ENCODE measurements at places on chromosomes 16 and 17. TPM values are rescaled to one million over a fixed set of nuclear protein-coding genes. Genes with fewer than 3 reads are reported as not detected.

The KIF2B gene
- under 0.01 TPM for total RNA-seq

- DNase-seq = no peak
Measured at GRCh38 chr16:69301861-69302260, 9.3 kb upstream of the VPS4A start.

DNA sequence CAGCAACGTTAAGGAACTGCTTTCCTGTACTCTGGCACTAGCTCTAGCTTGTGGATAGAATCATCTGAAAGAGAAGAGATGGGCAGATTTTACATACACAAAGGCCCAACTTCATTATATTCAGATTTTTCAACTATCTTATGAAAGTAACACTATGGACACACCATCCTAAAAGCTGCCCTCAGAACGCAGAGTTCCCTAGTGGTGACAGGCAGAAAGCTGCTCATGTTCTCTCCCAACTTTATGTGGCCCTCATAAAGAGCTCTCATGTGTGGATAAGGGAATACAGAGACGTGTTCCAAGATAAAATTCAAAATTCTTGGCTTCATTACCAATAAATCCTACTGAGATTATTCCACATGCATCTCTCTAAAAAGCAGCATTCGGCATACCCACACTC is 1.5 kb downstream of the CFAP20 start:
- DNase-seq = no peak

DNA sequence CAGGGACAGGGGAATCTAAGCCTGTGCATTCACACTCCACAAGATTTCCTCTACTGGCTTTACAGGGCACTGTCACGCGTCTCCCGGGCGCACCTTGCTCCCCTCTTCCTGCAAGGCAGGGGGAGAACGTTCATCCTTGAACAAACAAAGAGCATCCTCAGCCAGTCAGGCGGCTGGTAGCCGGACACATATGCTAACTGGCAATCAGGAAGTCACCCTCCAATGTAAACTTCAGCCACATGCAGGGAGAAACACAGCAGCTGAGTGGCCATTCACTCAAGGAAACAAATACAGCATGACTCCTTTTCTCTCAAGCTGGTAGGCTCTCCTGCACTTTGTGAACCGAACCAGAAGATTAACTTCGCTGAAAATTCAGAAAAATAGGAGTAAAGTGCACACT is 10.8 kb upstream of the HSBP1 start:
- no peak for DNase-seq

DNA sequence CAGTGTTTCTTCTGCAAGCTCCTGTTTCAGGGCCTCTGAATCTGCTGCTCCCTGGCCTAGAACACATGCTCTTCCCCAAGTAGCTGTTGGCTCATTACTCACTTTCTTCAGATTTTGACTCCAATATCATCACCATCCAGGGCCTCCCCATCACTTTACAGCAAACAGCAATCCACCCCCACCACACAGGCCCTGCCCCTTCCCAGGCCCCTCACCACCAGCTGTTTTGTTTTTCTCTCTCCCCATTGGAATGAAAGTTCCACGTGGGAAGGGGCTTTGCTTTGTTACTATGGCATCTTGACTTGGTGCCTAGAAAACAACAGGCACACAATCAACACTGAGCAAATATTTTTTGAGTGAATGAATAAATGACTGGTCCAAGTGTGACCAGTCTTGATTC is 4.0 kb downstream of the TMEM170A start:
- DNase-seq = no peak

The NAGS gene
- total RNA-seq = under 0.01 TPM

The REXO5 gene
- 33.4 TPM for total RNA-seq

DNA sequence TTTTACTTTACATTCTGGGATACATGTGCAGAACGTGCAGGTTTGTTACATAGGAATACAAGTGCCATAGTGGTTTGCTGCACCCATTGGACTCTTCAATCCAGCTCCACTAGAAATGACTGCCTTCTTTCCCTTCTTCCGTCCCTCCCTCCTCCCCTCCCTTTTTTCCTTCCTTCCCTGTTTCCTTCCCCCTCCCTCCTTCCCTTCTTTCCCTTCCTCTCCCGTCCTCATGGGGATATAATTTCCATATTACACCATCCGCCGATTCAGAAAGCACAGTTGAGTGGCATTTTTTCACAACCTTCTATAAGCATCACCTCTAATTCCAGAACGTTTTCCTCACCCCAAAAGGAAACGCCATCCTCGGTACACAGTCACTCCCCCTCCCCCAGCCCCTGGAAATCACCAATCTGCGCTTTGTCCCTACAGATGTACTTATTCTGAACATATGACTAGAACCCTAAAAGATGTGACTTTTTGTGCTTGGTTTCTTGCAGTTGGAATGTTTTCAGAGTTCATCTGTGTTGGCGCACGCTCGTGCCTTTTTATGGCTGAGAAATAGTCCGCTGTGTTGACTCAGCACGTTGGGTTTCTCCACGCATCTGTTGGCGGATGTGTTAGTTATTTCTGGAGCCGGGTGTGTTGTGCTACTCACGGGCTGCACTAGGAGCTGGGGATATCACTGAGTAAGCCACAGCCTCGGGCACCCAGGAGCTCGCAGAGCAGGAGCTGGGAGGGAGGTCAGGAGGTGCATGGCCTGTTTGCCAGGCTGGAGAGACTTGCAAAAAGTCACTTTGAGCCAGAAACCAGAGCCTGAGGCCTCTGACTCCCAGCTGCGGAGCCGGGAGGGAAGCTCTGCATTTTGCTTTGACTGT is 336.4 kb downstream of the SEC14L1 start:
- no peak for DNase-seq

The ARL5C gene
- 0.54 TPM for total RNA-seq

DNA sequence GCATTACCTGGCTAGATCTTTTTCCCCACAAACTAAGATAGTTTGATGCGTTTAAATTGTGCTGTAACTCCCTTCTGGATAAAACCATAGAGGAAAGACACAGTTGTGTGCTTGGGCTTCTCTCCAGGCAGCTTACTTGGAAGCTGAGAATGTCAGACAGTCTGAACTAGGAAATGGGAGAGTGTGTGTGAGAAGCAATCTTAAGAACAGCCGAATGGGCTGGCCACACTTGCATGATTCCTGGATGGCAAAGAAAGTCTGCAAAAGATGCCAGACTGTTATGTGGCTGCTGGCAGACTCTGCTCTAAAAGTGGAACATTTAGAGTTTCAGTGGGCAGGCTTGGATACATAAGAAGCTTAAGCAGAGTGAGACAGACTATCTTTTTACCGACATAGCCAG is 384.3 kb upstream of the PSMD7 start:
- no peak for DNase-seq

GRCh38 chr16:14344292-14344691 is 273.2 kb downstream of the MRTFB start:
- no peak for DNase-seq

The TBC1D3 gene
- not detected for total RNA-seq

DNA sequence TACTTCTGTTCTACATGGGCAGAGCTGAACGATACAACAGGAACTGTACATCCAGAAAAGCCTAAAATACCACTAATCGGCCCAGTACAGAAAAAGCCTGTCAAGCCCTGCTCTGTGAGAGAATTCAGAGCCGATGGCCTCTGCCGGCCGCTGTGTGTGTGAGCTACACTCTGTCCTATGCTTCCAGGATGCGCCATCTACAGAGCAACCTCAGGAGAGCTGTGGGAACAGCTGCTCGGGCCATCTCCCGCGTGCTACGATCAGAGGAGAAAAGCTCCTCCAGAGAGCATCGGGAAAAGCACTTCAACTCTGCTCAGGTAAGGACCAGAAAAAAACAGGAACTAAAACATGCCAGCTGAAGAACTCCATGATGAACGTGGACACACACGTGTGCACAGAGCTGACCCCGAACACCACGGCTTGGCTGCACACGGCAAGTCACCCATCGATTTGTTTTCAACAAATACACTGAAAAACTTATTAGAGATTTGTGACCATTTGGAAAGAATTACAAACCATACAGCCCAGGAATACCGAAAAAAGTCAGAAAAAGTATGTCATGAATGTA is 115.9 kb downstream of the ANKRD11 start:
- no peak for DNase-seq

GRCh38 chr17:51435641-51436091 is 175.3 kb downstream of the UTP18 start:
- no peak for DNase-seq

The CFAP119 gene
- 9.2 TPM for total RNA-seq

The TAT gene
- total RNA-seq = not detected

DNA sequence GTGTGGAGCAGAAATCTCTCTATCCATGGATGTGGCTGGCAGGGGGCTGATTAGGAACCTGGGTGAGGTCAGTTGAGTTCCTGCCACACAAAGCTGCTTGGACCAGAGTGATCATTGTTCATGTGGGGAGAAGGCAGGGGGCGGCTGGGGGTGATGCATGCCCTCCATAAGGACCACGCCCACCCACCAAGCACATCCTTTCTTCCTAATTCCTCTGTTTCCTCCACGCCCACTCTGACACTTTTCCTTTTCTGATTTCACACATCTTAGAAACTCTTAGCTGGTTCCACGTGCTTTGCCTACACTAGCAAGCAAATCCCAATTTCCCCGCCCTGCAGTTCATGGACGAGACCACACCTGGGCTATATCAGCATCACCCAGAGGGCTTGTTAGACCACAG is 108.5 kb downstream of the SDK2 start:
- DNase-seq = no peak

The CCDC200 gene
- total RNA-seq = 0.27 TPM

GRCh38 chr16:30846649-30847402 is 47.1 kb downstream of the BCL7C start:
- DNase-seq = no peak

GRCh38 chr17:4357030-4357628 is 9.3 kb downstream of the UBE2G1 start:
- DNase-seq = no peak

The TBC1D3C gene
- 0.81 TPM for total RNA-seq

DNA sequence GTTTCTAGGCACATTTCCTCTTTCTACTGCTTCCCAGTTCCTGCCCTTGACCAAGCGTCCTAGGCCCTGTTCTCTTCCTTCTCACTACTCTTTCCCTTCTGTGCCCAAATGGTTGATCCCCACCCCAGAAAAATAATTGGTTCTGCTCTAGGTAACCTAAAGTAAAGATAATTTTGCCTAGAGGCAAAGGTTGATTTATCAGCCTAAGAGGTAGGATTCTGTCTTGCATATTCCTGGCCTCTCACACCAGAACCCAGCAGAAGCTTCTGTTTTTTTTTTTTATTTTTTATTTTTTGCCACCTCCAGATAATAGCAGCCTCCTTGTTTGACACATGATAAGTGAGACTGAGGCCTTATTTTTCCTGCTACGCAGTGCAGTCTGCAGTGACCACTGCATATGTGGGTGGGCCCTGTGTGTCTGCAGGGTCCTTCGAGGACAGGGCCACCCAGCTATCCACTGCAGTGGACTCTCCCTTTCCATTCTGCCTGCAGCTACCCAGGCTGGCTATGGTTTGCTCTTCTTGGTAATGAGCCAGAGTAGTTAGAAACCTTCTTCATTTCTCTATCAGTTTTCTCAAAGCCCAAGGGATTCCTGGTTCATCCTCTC is 701 bp downstream of the PIPOX start:
- no peak for DNase-seq

The CES3 gene
- 4.6 TPM for total RNA-seq

The SHCBP1 gene
- total RNA-seq = 2.7 TPM

GRCh38 chr17:72928454-72929136 is 163.9 kb downstream of the SLC39A11 start:
- no peak for DNase-seq

DNA sequence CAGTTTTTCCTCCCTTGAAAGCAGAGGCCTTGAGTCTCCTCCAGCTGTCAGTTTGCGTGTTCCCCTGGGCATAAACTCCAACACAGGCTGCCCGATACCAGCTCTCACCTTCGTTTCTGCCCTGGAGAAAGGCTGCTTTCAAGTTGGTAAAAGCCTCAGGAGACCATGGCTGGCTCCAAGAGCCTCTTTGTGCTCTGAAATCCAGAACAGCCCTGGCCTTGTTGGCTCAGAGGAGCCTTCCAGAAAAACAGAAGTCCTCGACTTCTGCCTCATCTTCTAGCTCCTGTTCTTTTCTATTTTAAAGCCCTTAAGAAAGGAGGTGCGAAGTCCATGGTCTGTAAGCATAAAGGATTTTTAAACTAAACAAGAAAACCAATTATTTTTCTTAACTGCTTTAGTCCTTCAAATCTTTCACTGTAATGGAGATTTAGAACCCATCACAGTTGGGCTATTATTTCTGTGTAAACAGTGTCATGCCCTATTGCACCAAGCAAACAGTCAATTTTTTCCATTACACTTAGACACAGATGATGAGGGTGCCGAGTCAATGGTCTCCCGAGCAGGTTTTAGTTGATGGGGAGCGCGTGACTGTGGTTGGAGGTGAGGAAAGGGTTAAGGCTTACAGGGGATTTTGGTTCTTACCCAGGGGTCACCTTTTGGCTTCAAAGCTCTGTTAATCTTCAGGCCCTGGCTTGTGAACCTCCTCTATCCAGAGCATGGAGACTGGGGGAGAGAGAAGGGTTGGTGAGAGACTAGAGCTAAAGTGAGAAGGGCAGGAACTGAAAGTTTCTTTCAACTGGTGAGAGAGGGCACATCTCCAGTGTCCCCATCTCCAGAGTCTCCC is 212.8 kb downstream of the MSI2 start:
- DNase-seq = no peak

The EVPL gene
- total RNA-seq = 7.8 TPM

- DNase-seq = no peak
Measured at GRCh38 chr17:32854832-32855389, 22.0 kb downstream of the MYO1D start.

DNA sequence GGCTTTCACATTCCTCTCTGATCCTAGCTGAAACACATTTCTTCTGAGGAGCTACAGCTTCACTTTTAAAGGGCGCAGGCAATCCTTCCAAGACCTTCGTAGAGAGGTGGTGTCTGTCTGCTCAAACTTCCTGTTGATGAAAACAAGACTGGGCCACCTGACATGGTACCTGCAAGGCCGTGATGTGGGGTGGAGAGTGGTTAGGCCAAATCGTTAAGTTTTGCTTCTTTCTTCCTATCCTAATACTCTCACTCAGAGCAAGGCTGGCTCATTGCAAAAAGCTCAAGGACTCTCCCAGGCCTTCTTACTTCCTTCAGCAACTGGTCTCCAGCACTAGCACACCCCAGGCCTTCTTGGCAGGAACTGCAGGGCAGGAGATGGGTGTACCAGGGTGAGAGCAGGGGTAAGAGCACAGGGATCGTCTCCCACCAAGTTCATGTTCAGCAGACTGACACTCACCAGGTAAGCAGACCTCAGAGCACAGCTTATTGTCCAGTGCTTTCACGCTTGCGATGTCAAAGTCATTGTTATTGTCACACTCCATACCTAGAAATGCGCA is 10.9 kb upstream of the FOXJ1 start:
- no peak for DNase-seq

DNA sequence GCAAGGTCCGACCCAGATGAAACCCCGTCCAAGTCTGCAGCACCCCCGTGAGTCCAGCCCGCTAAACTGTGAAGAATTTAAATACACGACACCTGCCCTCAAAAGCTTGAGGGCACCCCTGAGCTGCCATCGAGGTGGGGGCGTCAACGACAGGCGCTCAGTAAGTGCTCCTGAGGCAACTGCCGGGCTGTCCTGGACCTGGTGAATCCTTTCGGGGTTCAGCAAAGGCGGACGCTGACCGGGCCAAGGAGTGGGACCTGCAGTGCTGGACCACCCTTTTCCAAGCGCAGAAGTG is 512 bp upstream of the ENDOV start:
- DNase-seq = peak; percentile 9

The DRC3 gene
- total RNA-seq = 1.3 TPM

The TEX19 gene
- not detected for total RNA-seq

The TMC8 gene
- 75.1 TPM for total RNA-seq

Measured in hematopoietic multipotent progenitor cell (in vitro differentiated cells).